Esophagus squamous epithelium (tissue), 5 donors: ENCODE measurements at places on chromosomes 13 and 19.

- no peak for DNase-seq
- no peak overlapping the region for H3K27ac ChIP-seq
- no peaks in the 10 kb centered on the region for H3K36me3 ChIP-seq
- H3K4me1 ChIP-seq, result no peaks in the 10 kb centered on the region
- no peak overlapping the region for H3K4me3 ChIP-seq
These were observed 12.6 kb downstream of the CCL25 start for GRCh38 chr19:8064911-8065874.

- H3K36me3 ChIP-seq, result no peaks in the 10 kb centered on the region
- no peak for DNase-seq
- H3K4me1 ChIP-seq, result no peaks in the 10 kb centered on the region
- H3K27me3 ChIP-seq, result no peaks in the 10 kb centered on the region
- no peak overlapping the region for H3K27ac ChIP-seq
These were observed 567.7 kb downstream of the GPC6 start for GRCh38 chr13:93794197-93794885.

- H3K4me1 ChIP-seq, result no peaks in the 10 kb centered on the region
- H3K4me3 ChIP-seq, result no peak overlapping the region
- no peak overlapping the region for H3K27ac ChIP-seq
- DNase-seq, result no peak
- no peaks in the 10 kb centered on the region for H3K27me3 ChIP-seq
These were observed 119.3 kb downstream of the COL4A1 start for GRCh38 chr13:110187641-110188161.

DNA sequence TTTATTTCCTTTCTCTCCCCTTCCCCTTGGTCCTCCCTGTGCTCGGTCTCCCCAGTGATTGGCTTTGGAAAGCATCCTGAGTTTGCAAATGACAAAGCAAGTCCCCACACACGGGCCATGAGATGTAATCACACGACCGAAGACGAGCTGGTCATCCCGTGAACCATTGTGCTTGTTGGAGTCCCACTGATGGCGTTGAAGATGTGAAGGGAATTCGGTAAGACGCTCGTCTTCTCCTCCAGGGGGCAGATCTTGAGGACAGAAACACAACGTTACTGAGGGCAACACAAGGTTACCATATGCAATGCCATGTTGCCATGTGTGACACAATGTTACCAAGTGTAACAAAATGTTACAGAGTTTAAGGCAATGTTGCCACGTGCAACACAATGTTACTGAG is 42.0 kb upstream of the SLC15A1 start:
- H3K4me1 ChIP-seq, result peaks cover 3% of the 10 kb centered on the region
- H3K4me3 ChIP-seq, result no peak overlapping the region
- peaks cover 8% of the 10 kb centered on the region for H3K36me3 ChIP-seq
- no peaks in the 10 kb centered on the region for H3K27me3 ChIP-seq
- no peak for DNase-seq

DNA sequence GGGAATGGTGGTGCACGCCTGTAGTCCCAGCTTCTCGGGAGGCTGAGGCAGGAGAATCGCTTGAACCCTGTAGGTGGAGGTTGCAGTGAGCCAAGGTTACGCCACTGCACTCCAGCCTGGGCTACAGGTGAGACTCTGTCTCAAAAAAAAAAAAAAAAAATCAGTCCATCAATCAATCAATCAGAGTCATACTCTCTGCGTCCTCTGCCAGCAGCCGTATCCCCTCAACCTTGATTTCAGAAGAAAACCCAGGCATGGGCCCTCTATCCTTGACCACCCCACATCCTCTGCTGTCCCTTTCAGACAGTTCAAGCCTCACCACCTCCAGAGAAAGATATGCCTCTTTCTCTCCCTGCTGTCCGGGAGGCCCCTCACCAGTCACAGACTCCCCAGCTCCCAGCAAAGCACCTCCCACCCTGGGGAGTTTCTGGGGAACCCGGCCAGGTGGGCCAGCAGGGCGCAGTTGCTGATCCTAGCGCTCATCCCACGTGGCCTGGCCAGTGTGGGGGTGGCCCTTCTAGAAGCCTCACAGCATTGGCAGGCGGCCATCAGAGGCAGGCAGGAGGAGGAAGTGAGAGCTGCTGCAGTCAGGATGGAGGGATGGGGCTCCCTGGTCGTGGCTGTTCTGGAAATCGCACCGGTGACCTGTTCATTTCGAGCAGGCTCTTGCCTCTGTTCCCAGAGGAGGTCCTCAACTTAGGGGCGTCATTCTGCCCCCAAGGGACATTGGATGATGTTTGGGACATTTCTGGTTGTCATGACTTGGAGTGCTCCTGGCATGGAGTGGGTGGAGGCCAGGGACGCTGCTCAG is 10.2 kb upstream of the JSRP1 start:
- peaks cover 2% of the 10 kb centered on the region for H3K36me3 ChIP-seq
- no peak overlapping the region for H3K4me3 ChIP-seq
- H3K27me3 ChIP-seq, result no peaks in the 10 kb centered on the region
- peaks cover 21% of the 10 kb centered on the region for H3K4me1 ChIP-seq
- DNase-seq, result no peak

- H3K36me3 ChIP-seq, result peaks cover 3% of the 10 kb centered on the region
- no peaks in the 10 kb centered on the region for H3K4me1 ChIP-seq
- DNase-seq, result no peak
- H3K27ac ChIP-seq, result no peak within 1 kb of the TSS
These were observed at the start of gene ZNF285 for GRCh38 chr19:44401139-44402115. TSS of gene ZNF285 (minus strand) at chr19:44401608. CDS start at chr19:44397213, 4,395 bp downstream.

GRCh38 chr19:14505488-14506239 is 9.7 kb upstream of the GIPC1 start:
- H3K27ac ChIP-seq, result peak overlapping the region; percentile 100
- no peaks in the 10 kb centered on the region for H3K36me3 ChIP-seq
- H3K27me3 ChIP-seq, result no peaks in the 10 kb centered on the region
- no peak for DNase-seq

DNA sequence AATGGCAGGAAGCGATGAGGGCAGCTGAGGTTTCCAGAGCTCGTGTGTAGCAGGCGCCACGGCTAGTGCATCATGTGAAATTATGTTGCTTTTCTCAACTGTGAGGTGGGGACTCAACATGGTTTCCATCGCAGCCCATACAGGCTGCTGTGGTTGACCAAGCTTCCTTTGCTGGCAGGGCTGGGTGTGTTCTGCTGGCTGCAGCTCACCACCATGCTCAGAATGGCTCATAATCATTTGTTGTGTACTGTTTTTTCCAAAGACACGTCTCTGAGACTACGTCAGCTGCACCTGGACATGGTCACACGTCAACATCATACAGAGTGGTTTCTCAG is 16.1 kb upstream of the RASA3 start:
- no peaks in the 10 kb centered on the region for H3K36me3 ChIP-seq
- no peaks in the 10 kb centered on the region for H3K27me3 ChIP-seq
- H3K4me3 ChIP-seq, result no peak overlapping the region
- no peaks in the 10 kb centered on the region for H3K4me1 ChIP-seq
